Peyer's patch (tissue), 4 donors: ENCODE measurements at places on chromosomes 5 and 9. TPM values are rescaled to one million over a fixed set of nuclear protein-coding genes. Genes with fewer than 3 reads are reported as not detected.

Gene INSL4
- total RNA-seq: not detected

Gene ANKRD34B
- total RNA-seq: not detected

Gene FIBCD1
- total RNA-seq: not detected

Gene CNTNAP3B
- total RNA-seq: 6.8 TPM

Gene HSD17B4
- total RNA-seq: 288 TPM

Gene TAF11L7
- total RNA-seq: not detected

Gene MCTP1
- total RNA-seq: 61.1 TPM
